ENCODE measurements at places on chromosomes 5 and 9. TPM values are rescaled to one million over a fixed set of nuclear protein-coding genes. Genes with fewer than 3 reads are reported as not detected.

Gene PCDHGB3
- 5.9 TPM for total RNA-seq

Gene CCDC69
- 0.56 TPM for total RNA-seq

Gene PLCXD3
- under 0.01 TPM for total RNA-seq

Gene FOXD4
- not detected for total RNA-seq

Gene PCDHA1
- not detected for total RNA-seq

Gene MRPL50
- 11.1 TPM for total RNA-seq

Gene CDH9
- not detected for total RNA-seq

Gene HOMER1
- 6.9 TPM for total RNA-seq

Gene CRAT
- total RNA-seq = 18.8 TPM

Gene ENTREP1
- not detected for total RNA-seq

Gene KCNIP1
- total RNA-seq = not detected

Gene FBLL1
- total RNA-seq = 0.18 TPM

Gene DNAJC25
- total RNA-seq = 5.6 TPM

Gene ENHO
- not detected for total RNA-seq

Gene SLC36A3
- not detected for total RNA-seq

Gene ZNG1E
- total RNA-seq = 7.9 TPM

Gene CER1
- total RNA-seq = not detected

Gene PLAC8L1
- total RNA-seq = not detected

Gene PCSK5
- 2.8 TPM for total RNA-seq

Gene ANKRD20A1
- total RNA-seq = 0.18 TPM

Gene PCDHA11
- total RNA-seq = under 0.01 TPM

Gene ENDOG
- total RNA-seq = 9.9 TPM

Gene IL33
- total RNA-seq = not detected

Gene CARD9
- 0.36 TPM for total RNA-seq

Gene CCNI2
- not detected for total RNA-seq

Gene ZNF618
- total RNA-seq = 8.2 TPM

Gene PCDHGB6
- total RNA-seq = 2.8 TPM

Gene LIX1
- total RNA-seq = not detected

Gene SCGB3A2
- total RNA-seq = not detected

Gene ITK
- not detected for total RNA-seq

Gene IL9
- not detected for total RNA-seq

Gene ROPN1L
- 0.28 TPM for total RNA-seq

Gene PALM2AKAP2
- total RNA-seq = 20.6 TPM

Gene ANKS6
- total RNA-seq = 8.6 TPM

Gene PCDHGC4
- 1.6 TPM for total RNA-seq

Gene PLEKHG4B
- total RNA-seq = 1.1 TPM

Gene MLANA
- total RNA-seq = not detected

Gene S1PR3
- total RNA-seq = 31.1 TPM

Gene KCNV2
- total RNA-seq = not detected

Gene ENTR1
- 17.2 TPM for total RNA-seq

Gene PCDHGA5
- 2.0 TPM for total RNA-seq

Gene SOX30
- total RNA-seq = not detected

Gene PFDN1
- 92.8 TPM for total RNA-seq

Gene BAAT
- total RNA-seq = not detected

Gene SEMA5A
- 12.5 TPM for total RNA-seq

Gene KLF4
- 1.3 TPM for total RNA-seq

Gene AGGF1
- 7.3 TPM for total RNA-seq

Gene RNF183
- not detected for total RNA-seq

Gene PAEP
- not detected for total RNA-seq

Gene FAM151B
- total RNA-seq = 2.9 TPM

Gene NCBP1
- 46.4 TPM for total RNA-seq

Gene C9orf72
- 5.0 TPM for total RNA-seq

Gene ACTBL2
- 1.7 TPM for total RNA-seq

Gene MCTP1
- not detected for total RNA-seq

All from IMR-90 (cell line).